ENCODE measurements at places on chromosomes 4 and X. TPM values are rescaled to one million over a fixed set of nuclear protein-coding genes. Genes with fewer than 3 reads are reported as not detected.
A peak's percentile ranks its signal among the peaks of the same experiment; 100 is the strongest.

- no peak overlapping the region for H3K4me3 ChIP-seq
- H3K4me1 ChIP-seq, result peaks cover 6% of the 10 kb centered on the region
- no peak for DNase-seq
- no peak overlapping the region for H3K27ac ChIP-seq
- no peaks in the 10 kb centered on the region for H3K27me3 ChIP-seq
Observed at GRCh38 chrX:141609111-141609510, 19.6 kb downstream of the SPANXA2 start.

GRCh38 chr4:54586320-54586955 is 71.3 kb upstream of the KIT start:
- peaks cover 19% of the 10 kb centered on the region for H3K4me1 ChIP-seq
- no peaks in the 10 kb centered on the region for H3K27me3 ChIP-seq
- no peak for DNase-seq
- H3K27ac ChIP-seq, result no peak overlapping the region

DNA sequence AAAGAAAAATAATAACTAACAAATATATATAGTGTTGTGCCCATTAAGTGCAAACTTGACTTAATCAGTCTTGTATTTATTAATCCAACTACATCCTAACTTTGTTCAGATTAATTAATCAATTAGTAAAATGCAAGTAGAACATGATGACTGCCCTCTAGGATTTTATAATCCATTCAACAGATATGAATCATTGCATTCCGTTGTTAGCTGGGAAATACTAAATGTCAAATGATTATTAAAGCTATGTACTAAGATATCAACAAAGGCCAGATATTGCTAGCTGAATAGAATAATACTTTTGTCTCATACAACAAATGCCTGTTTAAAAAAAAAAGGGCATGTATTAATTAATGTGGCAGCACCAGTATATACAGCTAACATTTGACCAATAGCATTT is 1366.3 kb downstream of the STIM2 start:
- H3K4me3 ChIP-seq, result no peak overlapping the region
- no peaks in the 10 kb centered on the region for H3K27me3 ChIP-seq
- DNase-seq, result no peak
- no peak overlapping the region for H3K27ac ChIP-seq
- no peaks in the 10 kb centered on the region for H3K36me3 ChIP-seq
- H3K4me1 ChIP-seq, result peaks cover 12% of the 10 kb centered on the region

GRCh38 chr4:5749568-5749967 is 38.6 kb downstream of the EVC start:
- peaks cover 64% of the 10 kb centered on the region for H3K4me1 ChIP-seq
- H3K4me3 ChIP-seq, result no peak overlapping the region
- peak; percentile 78 for DNase-seq
- H3K27me3 ChIP-seq, result no peaks in the 10 kb centered on the region

- no peaks in the 10 kb centered on the region for H3K36me3 ChIP-seq
- H3K4me3 ChIP-seq, result no peak within 1 kb of the TSS
- DNase-seq, result no peak
- no peaks in the 10 kb centered on the region for H3K4me1 ChIP-seq
- H3K27me3 ChIP-seq, result no peaks in the 10 kb centered on the region
- H3K27ac ChIP-seq, result no peak within 1 kb of the TSS
Observed at GRCh38 chrX:102720237-102721168, at the start of gene GPRASP3. Gene GPRASP3 (plus strand): TSS chrX:102720743. CDS start chrX:102748996, 28,253 bp downstream.

DNA sequence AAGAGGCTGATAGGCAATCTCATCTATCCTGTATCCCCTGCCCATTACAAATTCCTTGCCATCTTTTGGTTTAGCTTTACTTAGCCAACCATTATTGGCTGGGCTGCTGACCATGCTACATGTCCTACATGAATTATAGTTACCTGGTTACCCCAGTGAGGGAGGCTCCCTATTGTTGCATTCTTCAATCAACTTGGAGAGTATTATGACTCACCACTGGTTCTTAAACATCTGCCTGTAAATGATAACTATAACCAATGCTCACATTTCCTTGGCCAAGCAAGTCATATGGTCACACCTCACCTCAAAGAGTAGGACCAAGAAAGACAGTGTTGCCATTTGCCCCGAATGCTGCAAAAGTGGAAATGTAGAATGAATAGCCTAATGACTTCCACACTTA is 297.6 kb downstream of the IL15 start:
- no peak overlapping the region for H3K27ac ChIP-seq
- no peaks in the 10 kb centered on the region for H3K36me3 ChIP-seq
- H3K4me3 ChIP-seq, result no peak overlapping the region
- H3K27me3 ChIP-seq, result no peaks in the 10 kb centered on the region

DNA sequence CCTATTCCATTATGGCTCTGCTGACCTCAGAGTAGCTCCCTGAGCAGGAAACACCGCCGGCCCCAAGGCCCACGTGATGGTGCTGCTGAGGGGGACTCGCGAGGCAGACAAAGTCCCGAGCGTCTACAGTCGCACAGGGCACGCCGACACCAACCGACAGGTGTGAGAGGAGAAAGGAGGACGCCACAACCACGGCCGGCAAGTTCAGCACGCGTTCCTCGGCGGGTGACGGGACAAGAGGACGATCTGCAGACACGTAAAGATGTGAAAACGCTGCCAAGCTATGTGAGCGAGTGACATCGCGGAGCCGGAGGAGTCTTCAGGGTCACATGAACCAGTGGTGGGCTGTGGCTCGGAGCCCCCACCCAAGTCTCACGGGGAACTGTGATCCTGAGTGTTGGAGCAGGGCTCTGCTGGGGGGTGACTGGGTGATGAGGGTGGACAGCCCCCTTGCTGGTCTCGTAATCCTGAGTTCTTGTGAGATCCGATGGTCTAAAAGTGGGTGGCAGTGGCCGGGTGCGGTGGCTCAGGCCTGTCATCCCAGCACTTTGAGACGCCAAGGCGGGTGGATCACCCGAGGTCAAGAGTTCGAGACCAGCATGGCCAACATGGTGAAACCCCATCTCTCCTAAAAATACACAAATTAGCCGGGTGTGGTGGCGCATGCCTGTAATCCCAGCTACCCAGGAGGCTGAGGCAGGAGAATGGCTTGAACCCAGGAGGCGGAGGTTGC is 34.0 kb downstream of the PPP2R3B start:
- peaks cover 10% of the 10 kb centered on the region for H3K4me1 ChIP-seq
- no peak overlapping the region for H3K27ac ChIP-seq
- H3K36me3 ChIP-seq, result peaks cover 10% of the 10 kb centered on the region
- no peaks in the 10 kb centered on the region for H3K27me3 ChIP-seq

GRCh38 chr4:169984173-169984572 is 42.0 kb downstream of the MFAP3L start:
- H3K4me1 ChIP-seq, result peaks cover 4% of the 10 kb centered on the region
- no peak overlapping the region for H3K27ac ChIP-seq
- no peak overlapping the region for H3K4me3 ChIP-seq
- no peaks in the 10 kb centered on the region for H3K36me3 ChIP-seq
- no peak for DNase-seq
- H3K27me3 ChIP-seq, result no peaks in the 10 kb centered on the region

- peaks cover 16% of the 10 kb centered on the region for H3K4me1 ChIP-seq
- no peak overlapping the region for H3K4me3 ChIP-seq
- H3K27me3 ChIP-seq, result peaks cover 27% of the 10 kb centered on the region
- no peak for DNase-seq
- peaks cover 4% of the 10 kb centered on the region for H3K36me3 ChIP-seq
Observed at GRCh38 chrX:24999511-24999910, 16.3 kb downstream of the ARX start.

DNA sequence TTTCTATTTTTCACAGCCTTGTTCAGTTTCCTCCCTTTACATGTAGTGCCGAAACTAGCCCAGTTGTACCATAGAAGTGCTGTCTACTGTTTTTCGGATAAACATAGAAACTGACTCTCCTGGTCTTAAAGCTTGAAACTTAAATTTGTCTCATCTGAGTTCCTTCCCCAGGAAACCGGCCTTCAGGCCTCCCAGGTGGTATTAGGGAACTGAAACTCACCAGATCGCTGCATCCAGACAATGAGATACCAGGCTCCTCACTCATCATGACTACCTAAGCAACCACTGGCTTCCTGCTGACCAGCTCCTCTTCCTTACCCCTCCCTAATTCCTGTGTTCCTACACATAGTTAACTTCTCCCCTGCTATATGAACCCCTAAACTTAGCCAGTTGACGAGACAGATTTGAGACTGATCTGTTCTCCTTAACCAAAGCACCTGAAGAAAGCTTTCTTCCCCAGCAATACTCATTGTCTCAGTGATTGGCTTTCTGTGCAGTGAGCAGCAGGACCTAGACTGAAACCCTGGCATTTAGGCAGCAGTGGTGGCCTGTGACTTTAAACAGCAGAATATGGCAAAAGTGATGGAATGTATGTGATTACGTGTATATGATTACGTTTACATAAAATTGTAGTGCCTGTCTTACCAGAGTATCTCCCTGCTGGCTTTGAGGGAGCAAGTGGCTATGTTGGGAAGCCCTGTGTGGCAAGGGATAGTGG is 959.1 kb upstream of the LCORL start:
- H3K27me3 ChIP-seq, result peaks cover 5% of the 10 kb centered on the region
- DNase-seq, result no peak
- H3K36me3 ChIP-seq, result no peaks in the 10 kb centered on the region
- H3K27ac ChIP-seq, result no peak overlapping the region
- no peaks in the 10 kb centered on the region for H3K4me1 ChIP-seq

- H3K27me3 ChIP-seq, result no peaks in the 10 kb centered on the region
- peaks cover 6% of the 10 kb centered on the region for H3K36me3 ChIP-seq
- no peak for DNase-seq
- no peaks in the 10 kb centered on the region for H3K4me1 ChIP-seq
Observed at GRCh38 chr4:151727365-151727764, 33.4 kb downstream of the GATB start.

GRCh38 chrX:38959736-38960135 is 158.5 kb downstream of the MID1IP1 start:
- no peaks in the 10 kb centered on the region for H3K36me3 ChIP-seq
- no peak for DNase-seq
- H3K27ac ChIP-seq, result no peak overlapping the region
- H3K4me1 ChIP-seq, result no peaks in the 10 kb centered on the region

- no peak overlapping the region for H3K27ac ChIP-seq
- H3K4me1 ChIP-seq, result no peaks in the 10 kb centered on the region
- H3K27me3 ChIP-seq, result no peaks in the 10 kb centered on the region
- DNase-seq, result no peak
Observed at GRCh38 chrX:82412858-82413257, 1095.2 kb upstream of the POU3F4 start.

- no peaks in the 10 kb centered on the region for H3K4me1 ChIP-seq
- no peaks in the 10 kb centered on the region for H3K27me3 ChIP-seq
- no peaks in the 10 kb centered on the region for H3K36me3 ChIP-seq
- no peak overlapping the region for H3K27ac ChIP-seq
- DNase-seq, result no peak
Observed at GRCh38 chrX:87064502-87064901, 453.1 kb upstream of the KLHL4 start.

GRCh38 chrX:19212037-19212436 is 89.8 kb upstream of the ADGRG2 start:
- no peaks in the 10 kb centered on the region for H3K36me3 ChIP-seq
- H3K4me1 ChIP-seq, result no peaks in the 10 kb centered on the region

The MAGEA12 gene
- total RNA-seq, result not detected

The ZFP92 gene
- total RNA-seq, result 0.05 TPM

The FGFRL1 gene
- 59.8 TPM for total RNA-seq

The PDCL2 gene
- total RNA-seq, result not detected

The NOA1 gene
- total RNA-seq, result 20.7 TPM

The IQCM gene
- not detected for total RNA-seq

The PNCK gene
- 5.1 TPM for total RNA-seq

The PRSS12 gene
- 15.3 TPM for total RNA-seq

The CXorf65 gene
- not detected for total RNA-seq

Measured in osteocyte (in vitro differentiated cells).